Panc1 (cell line): ENCODE measurements at places on chromosomes 3 and 15. TPM values are rescaled to one million over a fixed set of nuclear protein-coding genes. Genes with fewer than 3 reads are reported as not detected.

DNA sequence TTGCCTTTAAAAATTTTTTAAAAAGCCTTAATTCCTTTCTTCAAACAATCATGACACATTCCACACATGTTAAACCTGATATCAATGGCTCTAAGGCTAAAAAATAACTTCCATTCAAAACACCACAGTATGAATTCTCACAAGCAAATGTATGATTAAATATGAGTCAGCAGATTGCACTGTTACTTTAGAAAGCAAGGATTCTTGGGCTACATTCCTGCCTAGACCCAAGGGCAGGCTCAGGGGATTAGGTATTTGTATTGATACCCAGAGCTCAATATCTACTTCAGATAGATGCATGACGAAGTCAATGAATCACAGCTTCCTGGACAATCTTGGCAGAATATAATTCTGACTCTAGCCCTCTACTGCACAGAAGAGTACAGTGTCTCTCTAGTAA is 65.7 kb downstream of the RARB start:
- no peak for DNase-seq

- no peak for DNase-seq
Measured at GRCh38 chr3:195065142-195065863, 205.7 kb downstream of the XXYLT1 start.

DNA sequence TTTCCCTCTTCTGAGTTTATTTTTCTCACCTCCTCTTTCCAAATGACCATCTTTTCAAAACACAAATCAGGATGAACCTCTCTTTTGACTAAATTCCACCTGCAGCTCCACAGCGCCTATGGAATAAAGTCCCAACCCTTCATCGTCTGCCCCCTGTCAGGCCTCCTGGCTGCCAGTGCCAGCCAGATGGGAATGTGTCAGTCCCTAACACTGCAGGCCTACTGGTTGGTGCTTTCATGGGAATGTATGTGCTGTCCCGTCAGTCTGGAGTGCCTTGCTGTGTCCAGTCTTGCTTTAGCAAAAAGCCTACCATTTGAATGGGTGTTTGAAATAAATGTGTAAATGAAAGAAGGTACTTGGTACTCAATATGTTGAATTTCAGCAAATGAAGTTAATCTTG is 310.1 kb downstream of the THSD4 start:
- no peak for DNase-seq

GRCh38 chr15:80026310-80026709 is 33.2 kb upstream of the ZFAND6 start:
- DNase-seq: no peak

DNA sequence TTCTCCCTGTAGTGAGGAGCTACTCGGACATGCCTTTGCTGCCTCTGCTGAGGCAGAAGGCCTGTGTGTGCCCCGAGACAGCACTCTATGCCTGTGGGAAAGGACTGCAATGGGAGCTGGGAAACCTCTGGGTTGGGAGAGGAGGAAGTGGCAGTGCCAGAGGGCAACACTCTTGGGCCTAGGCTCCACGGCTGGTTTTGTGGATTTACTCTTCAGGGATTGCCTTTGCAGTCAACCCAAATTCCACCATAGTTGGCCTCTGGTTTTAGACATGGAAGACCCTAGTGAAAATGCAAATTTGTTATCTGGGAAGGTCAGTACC is 46.8 kb downstream of the ITGA11 start:
- no peak for DNase-seq

MORC1 gene
- total RNA-seq: not detected
